ENCODE measurements at places on chromosomes 7 and 10. TPM values are rescaled to one million over a fixed set of nuclear protein-coding genes. Genes with fewer than 3 reads are reported as not detected.
A peak's percentile ranks its signal among the peaks of the same experiment; 100 is the strongest.

The GTPBP4 gene
- 28.7 TPM for total RNA-seq

The NPSR1 gene
- not detected for total RNA-seq

The INTS1 gene
- total RNA-seq: 22.9 TPM

The NUTM2B gene
- 0.51 TPM for total RNA-seq

The ITPRID1 gene
- total RNA-seq: not detected

The TSPAN33 gene
- 0.17 TPM for total RNA-seq

The TRA2A gene
- total RNA-seq: 30.4 TPM

The NOS3 gene
- 0.50 TPM for total RNA-seq

The METTL27 gene
- total RNA-seq: 4.9 TPM

The ANXA11 gene
- total RNA-seq: 83.7 TPM

The C10orf67 gene
- under 0.01 TPM for total RNA-seq

DNA sequence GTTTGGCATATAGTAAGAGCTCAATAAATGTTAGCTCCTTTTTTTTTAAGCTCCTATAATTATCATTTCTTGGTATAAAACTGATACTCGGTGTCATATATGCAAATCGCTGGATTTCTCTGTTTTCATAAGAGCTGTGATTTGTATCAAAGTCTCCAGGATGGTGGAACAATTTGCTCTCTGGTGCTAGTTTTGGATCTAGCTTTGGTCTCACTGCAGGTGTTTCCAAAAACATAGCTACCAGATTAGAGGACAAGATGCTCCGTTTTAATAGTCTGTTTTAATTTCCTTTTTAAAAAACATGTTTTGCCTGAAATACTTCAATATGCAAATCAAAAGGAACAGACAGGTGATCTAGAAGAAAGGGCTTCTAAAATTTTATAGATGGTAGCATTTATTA lies 25.3 kb downstream of the ADAM22 start:
- no peak for DNase-seq
- no peak overlapping the region for H3K4me3 ChIP-seq
- H3K4me1 ChIP-seq: no peaks in the 10 kb centered on the region

DNA sequence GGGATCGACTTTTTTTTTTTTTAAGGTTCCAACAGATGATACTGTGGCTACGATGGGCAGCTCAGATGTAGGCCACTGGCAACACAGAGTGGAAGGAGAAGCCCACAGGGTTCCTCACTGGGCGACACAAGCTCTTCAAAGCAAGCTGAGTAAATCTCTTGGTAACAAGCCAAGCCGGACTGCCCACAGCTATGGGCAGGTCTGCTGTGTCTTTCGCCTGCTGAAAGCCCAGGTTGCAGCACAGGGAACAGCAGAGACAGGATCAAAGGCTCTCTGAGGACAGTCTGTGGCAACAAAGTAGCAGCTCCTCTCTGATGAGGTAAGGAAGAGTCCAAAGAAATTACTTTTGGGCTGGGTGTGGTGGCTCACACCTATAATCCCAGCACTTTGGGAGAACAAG lies 83.6 kb downstream of the KCNMA1 start:
- H3K27me3 ChIP-seq: no peaks in the 10 kb centered on the region
- H3K27ac ChIP-seq: no peak overlapping the region
- no peaks in the 10 kb centered on the region for H3K4me1 ChIP-seq
- DNase-seq: no peak

DNA sequence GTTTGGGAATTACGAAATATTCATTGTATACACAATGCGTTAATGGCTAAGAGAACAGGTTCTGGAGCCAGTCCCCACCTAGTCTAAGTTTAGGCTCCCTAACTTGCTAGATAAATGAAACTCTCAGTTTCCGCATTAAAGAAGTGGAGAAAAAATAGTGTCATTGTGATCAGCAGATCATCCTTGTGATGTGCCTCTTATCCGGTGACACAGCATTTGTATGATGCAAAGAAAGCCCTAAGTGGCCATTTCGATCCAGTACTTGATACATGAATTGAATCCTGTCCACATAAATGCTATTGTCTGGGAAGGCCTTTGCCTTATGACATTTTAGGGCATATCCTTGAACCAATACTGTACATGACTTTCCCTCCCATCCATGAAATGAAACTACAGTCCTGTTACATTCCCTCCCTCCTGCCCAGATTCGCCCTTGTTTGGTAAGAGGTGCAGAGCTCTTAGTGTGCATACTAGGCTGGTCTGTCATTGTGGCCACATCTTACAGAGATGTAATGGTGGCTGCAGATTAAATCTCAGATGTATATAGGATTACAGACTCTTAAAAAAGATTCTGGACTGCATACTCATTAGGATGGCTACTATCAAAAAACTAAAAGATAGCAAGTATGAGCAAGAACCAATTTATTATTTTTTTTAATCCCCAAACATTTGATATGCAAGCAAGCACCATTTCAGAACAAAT lies 80.9 kb downstream of the LRRC4 start:
- H3K4me1 ChIP-seq: peaks cover 3% of the 10 kb centered on the region
- no peak overlapping the region for H3K27ac ChIP-seq

GRCh38 chr10:131177431-131178327 lies 133.8 kb downstream of the TCERG1L start:
- no peak overlapping the region for H3K27ac ChIP-seq
- no peaks in the 10 kb centered on the region for H3K27me3 ChIP-seq
- no peaks in the 10 kb centered on the region for H3K36me3 ChIP-seq
- H3K4me3 ChIP-seq: no peak overlapping the region
- H3K4me1 ChIP-seq: no peaks in the 10 kb centered on the region
- no peak for DNase-seq

GRCh38 chr10:128210215-128211063 lies 84.2 kb upstream of the MKI67 start:
- H3K27me3 ChIP-seq: no peaks in the 10 kb centered on the region
- H3K27ac ChIP-seq: no peak overlapping the region
- peak overlapping the region; percentile 44 for H3K4me3 ChIP-seq
- DNase-seq: peak; percentile 34
- no peaks in the 10 kb centered on the region for H3K4me1 ChIP-seq

GRCh38 chr10:104875561-104875960 lies 234.5 kb downstream of the SORCS3 start:
- no peaks in the 10 kb centered on the region for H3K36me3 ChIP-seq
- H3K27me3 ChIP-seq: no peaks in the 10 kb centered on the region
- no peak for DNase-seq
- no peak overlapping the region for H3K4me3 ChIP-seq
- H3K27ac ChIP-seq: no peak overlapping the region
- H3K4me1 ChIP-seq: no peaks in the 10 kb centered on the region

- H3K27me3 ChIP-seq: no peaks in the 10 kb centered on the region
- H3K27ac ChIP-seq: no peak overlapping the region
- no peaks in the 10 kb centered on the region for H3K4me1 ChIP-seq
- H3K36me3 ChIP-seq: no peaks in the 10 kb centered on the region
- no peak overlapping the region for H3K4me3 ChIP-seq
Measured at GRCh38 chr7:53110425-53110824, 75.0 kb downstream of the POM121L12 start.

DNA sequence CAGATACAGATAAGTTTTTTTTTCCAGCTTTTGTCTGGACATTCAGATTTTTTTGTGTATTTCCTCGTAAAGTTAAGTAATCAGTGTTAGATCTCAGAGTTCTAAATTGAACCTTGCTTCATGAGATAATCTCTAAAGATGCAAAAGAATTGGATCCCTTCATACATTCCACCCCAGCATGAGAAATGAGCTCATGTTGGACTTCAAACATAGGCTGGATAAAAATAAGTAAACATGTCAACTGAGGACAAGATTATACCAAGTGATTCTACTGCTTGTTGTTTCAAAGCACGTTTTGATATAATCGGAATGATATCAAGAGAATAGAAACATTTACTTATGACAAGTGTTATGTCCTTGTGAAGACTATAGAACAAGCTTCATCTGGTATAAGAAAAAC lies 117.0 kb upstream of the DKK1 start:
- no peak overlapping the region for H3K27ac ChIP-seq
- DNase-seq: no peak
- no peak overlapping the region for H3K4me3 ChIP-seq
- no peaks in the 10 kb centered on the region for H3K4me1 ChIP-seq
- H3K27me3 ChIP-seq: no peaks in the 10 kb centered on the region
- no peaks in the 10 kb centered on the region for H3K36me3 ChIP-seq

DNA sequence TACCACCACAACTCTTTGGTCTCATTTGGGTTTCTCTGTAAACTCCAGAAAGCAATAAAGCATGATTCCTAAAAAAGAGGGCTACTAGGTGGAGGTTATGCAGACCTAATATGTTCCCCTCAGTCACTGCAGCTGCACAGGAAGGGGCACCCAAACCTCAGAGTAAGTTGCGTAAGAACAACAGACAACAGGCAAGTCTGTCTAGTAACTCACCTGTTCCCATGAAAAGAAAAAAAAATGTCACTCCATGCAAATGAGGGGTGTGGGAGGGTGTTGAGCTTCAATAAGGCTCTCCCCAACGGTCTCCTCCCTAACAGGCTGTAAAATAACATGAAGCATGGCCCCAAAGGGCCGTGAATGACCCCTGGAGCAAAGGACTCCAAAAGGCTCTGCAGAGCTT lies 461.4 kb downstream of the KCNMA1 start:
- no peaks in the 10 kb centered on the region for H3K27me3 ChIP-seq
- DNase-seq: no peak
- H3K4me1 ChIP-seq: peaks cover 10% of the 10 kb centered on the region
- no peak overlapping the region for H3K4me3 ChIP-seq
- no peaks in the 10 kb centered on the region for H3K36me3 ChIP-seq

- no peaks in the 10 kb centered on the region for H3K4me1 ChIP-seq
- no peak overlapping the region for H3K27ac ChIP-seq
- no peak for DNase-seq
- H3K36me3 ChIP-seq: no peaks in the 10 kb centered on the region
- no peaks in the 10 kb centered on the region for H3K27me3 ChIP-seq
- H3K4me3 ChIP-seq: no peak overlapping the region
Measured at GRCh38 chr10:18268005-18268404, 127.8 kb downstream of the CACNB2 start.

- H3K27ac ChIP-seq: no peak overlapping the region
- peak; percentile 20 for DNase-seq
- H3K36me3 ChIP-seq: no peaks in the 10 kb centered on the region
- no peaks in the 10 kb centered on the region for H3K27me3 ChIP-seq
- no peaks in the 10 kb centered on the region for H3K4me1 ChIP-seq
Measured at GRCh38 chr7:24381894-24382505, 98.0 kb downstream of the NPY start.

DNA sequence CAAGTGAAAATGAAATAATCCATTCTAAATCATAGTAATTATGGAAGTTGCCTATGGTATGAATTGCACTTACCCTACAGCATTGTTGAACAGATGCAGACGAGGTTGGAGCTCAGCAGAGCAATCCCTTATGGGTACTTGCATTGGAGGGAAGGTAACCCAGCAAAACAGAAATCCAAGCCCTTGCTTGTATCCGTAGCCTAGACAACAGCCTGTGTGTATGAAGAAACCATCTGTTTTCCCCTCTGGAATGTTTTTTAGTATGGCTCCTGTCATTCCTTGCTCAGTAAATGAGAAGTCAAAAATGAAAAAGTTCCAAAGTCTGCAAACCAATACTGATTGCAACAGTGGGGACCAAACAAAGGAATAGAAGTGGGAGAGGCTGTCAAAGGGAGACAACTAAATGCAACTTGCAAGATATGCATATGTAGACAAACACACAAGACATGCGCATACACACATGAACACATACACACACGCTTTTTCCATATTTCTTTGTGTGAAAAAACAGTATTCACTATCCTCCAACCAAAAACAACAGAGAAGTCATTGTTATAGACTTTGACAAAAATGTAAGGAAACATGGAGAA lies 260.8 kb downstream of the DYNC1I1 start:
- H3K4me1 ChIP-seq: no peaks in the 10 kb centered on the region
- no peaks in the 10 kb centered on the region for H3K27me3 ChIP-seq
- DNase-seq: no peak
- H3K36me3 ChIP-seq: no peaks in the 10 kb centered on the region
- H3K27ac ChIP-seq: no peak overlapping the region

DNA sequence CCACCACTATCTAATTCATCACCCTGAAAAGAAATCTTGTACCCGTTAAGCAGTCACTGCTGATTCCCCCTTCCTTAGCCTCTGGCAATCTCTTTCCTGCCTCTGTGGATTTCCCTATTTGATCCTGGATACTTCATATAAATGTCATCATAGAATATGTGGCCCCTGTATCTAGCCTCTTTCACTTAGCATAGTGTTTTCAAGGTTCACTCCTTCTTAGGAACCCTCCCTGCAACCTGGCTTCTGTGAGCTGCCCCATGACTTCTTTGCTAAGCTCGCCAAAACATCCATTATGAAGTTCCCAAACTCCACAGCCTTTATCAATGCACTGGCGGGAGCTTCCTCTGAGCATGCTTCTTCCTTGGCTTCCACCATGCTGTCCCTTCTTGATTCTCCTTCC lies 70.8 kb upstream of the PDZD8 start:
- H3K4me3 ChIP-seq: no peak overlapping the region
- no peak overlapping the region for H3K27ac ChIP-seq
- no peaks in the 10 kb centered on the region for H3K4me1 ChIP-seq
- H3K27me3 ChIP-seq: no peaks in the 10 kb centered on the region
- DNase-seq: no peak

GRCh38 chr7:30366606-30367005 lies 82.2 kb downstream of the ZNRF2 start:
- H3K27ac ChIP-seq: no peak overlapping the region
- peaks cover 2% of the 10 kb centered on the region for H3K4me1 ChIP-seq
- no peaks in the 10 kb centered on the region for H3K36me3 ChIP-seq
- H3K4me3 ChIP-seq: no peak overlapping the region

DNA sequence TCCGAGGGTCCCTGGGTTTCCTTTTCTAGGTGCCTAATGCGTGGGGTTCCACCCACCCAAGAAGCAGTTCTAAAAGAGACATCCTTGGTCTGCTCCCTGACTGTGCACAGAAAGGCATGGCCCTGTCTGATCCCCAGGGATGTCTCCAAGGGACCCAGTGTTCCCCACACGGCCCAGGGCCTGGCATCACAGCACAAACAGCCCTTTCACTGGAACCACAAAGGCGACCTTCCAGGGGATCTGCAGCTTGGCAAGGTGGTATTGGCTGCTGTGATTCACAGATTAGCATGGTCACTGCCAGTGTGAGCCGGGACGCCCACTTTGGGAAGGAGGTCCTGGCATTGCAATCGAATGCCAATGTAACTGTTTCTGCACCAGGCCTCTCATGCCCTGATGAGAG lies 6.4 kb downstream of the KCNMA1 start:
- H3K4me3 ChIP-seq: no peak overlapping the region
- H3K27ac ChIP-seq: no peak overlapping the region
- H3K4me1 ChIP-seq: peaks cover 2% of the 10 kb centered on the region
- no peak for DNase-seq
- H3K27me3 ChIP-seq: no peaks in the 10 kb centered on the region

GRCh38 chr10:82221601-82222149 lies 346.7 kb downstream of the NRG3 start:
- no peak overlapping the region for H3K4me3 ChIP-seq
- H3K27me3 ChIP-seq: no peaks in the 10 kb centered on the region

- H3K4me1 ChIP-seq: peaks cover 2% of the 10 kb centered on the region
- H3K27ac ChIP-seq: peak overlapping the region; percentile 84
- H3K4me3 ChIP-seq: peak overlapping the region; percentile 95
- no peaks in the 10 kb centered on the region for H3K27me3 ChIP-seq
- no peak for DNase-seq
- H3K36me3 ChIP-seq: no peaks in the 10 kb centered on the region
Measured at GRCh38 chr7:104208421-104208780, 588 bp upstream of the ORC5 start.
